Dorsolateral prefrontal cortex (tissue), 122 donors: ENCODE measurements at places on chromosomes 3 and 15. TPM values are rescaled to one million over a fixed set of nuclear protein-coding genes. Genes with fewer than 3 reads are reported as not detected.

The CCR9 gene
- total RNA-seq: 0.44 TPM

The MITF gene
- total RNA-seq: 13.0 TPM

The MESP2 gene
- not detected for total RNA-seq

DNA sequence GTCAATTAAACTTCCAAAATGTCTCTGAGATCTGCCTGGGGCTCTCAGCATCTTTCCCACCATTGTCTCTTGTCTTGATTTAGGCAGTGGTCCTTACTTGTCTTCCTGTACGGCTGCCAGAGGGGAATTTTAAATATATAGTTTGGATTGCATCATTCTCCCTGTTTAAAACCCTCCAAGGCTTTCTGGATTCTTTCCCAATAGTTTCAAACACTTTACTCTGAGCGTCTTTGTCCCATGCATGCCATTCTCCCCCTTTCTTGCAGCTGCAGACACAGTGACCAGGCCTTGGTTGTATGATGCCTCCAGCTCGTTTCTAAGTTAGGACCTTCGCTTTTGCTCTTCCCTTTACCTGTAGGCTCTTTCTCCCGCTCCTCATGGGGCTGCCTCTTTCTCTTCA, 323.3 kb upstream of the CTNNB1 start:
- no peak for DNase-seq

- DNase-seq: no peak
These were observed 348.6 kb downstream of the PLCL2 start for GRCh38 chr3:17233398-17233800.

DNA sequence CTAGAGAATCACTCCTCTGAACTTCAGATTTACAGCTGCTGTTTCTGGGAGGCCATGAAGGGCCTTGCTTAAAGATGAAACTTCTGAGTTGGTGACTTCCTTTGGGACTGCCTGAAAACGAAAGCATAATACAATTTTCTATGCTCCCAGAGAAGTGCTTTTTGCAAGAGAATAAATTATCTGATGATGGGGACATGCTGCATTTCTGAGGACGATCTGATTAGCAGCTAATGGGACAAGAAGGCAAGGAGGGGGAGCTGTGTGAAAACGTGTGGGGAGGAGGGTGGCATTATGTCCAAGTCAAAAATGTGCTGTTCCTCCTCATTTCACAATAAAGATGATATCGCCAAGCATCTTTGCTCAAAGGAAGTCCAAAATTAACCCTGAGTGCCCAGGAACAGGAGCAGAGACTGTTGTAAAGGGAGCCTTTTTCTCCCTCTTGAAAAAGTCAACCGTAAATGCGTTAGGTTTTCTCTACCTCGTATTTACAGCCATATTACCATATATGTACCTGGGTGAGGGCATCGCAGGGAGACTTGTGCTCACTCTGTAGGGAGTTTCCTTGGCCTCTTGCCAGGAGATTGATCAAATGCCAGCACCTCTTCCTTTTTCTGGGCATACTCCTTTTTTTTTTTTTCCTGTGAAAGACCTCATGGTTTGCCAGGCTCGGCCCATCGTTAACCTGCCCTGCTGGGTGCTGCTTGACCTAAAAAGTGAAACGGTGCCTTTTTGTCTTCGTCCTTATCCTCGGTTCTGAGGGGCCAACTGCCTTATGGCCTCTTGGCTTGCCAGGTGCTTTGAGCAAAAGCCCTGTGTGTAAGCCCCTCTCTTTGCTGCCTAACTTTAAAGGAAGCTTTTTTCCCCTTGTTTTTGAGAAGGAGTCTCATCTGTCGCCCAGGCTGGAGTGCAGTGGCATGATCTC, 11.5 kb downstream of the ITPR1 start:
- no peak for DNase-seq

DNA sequence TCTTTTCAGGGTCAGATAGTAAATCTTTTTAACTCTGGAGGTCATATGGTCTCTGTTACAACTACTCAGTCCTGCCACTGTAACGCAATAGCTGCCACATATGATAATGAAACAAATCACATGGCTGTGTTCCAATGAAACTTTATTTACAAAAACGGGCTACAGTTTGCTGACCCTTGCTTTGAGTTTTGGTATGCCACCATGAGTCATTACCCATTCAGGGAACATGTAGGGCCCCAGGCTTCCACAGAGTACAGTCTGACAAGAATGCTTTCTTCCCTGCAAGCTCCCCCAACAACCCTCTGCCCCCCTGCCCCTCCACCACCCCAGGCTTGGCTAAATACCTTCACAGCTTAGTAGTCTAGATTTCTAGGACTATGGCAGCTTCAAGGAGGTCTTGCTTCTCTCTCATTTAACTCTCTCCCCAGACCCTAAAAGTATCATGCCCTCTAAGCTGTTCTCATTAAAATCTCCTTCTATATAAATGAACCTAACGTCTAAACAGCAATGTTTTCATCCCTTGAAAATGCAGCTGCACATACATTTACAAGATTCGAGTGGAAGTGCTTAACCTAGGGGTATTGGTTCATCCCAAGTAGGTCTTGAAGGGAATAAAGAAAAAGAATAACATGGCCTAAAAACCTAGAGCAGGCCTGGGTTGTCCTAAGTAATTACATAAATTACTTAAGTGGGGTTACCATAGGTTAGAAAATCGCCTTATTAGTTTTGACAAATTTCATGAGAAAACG, 117.8 kb upstream of the PRICKLE2 start:
- DNase-seq: no peak
